ENCODE measurements at places on chromosomes 7 and 10. TPM values are rescaled to one million over a fixed set of nuclear protein-coding genes. Genes with fewer than 3 reads are reported as not detected.

Gene AQP1
- 6.7 TPM for total RNA-seq

Gene GPR141
- total RNA-seq: not detected

Gene SLC26A3
- 0.86 TPM for total RNA-seq

DNA sequence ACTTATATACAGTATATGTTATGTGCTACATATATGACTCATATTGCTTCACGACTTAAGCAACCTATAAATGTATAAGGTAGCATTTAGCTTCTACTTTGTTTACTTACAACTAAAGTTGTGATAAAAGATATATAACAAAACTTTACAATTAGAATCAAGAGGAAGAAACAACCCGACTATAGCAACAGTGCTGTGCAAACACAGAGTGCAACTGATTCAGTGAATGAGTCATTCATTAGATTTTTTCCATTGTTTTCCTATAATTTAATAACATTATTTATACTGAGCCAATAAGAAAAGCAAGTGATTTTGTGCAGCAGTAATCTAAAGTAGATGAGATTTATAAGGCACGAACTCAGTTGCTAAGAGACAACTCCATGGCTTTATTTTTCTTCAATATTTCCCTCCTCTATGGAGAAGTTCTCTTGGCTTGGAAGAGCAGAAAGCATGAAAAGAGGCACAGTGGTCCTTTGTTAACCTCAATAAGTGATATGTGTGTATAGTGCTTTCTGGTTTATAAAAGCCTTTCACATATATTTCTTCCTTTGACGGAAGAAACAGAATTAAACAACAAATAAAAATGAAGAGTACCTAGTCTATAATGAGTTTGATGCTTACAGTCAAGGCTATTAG is 19.8 kb downstream of the CEP41 start:
- no peaks in the 10 kb centered on the region for H3K36me3 ChIP-seq
- H3K27ac ChIP-seq: no peak overlapping the region
- no peak overlapping the region for H3K4me3 ChIP-seq

DNA sequence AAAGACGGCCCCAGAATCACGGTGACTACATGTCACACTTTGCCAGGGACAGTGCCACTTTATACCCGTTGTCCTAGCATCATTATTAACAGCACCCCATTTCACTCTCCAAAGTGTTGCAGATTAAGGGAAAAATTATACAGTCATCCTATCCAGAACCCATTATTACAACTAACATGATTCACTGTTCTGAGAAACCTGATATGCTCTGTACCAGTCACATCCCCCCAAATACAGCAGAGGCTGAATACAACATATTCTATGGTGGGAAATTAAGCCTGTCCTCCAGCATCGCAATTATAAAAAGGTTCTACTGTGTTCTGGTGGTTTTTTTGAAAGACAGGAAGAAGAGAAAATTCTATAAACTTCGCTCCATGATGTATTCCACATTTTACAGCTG is 162.1 kb downstream of the JAZF1 start:
- no peaks in the 10 kb centered on the region for H3K4me1 ChIP-seq
- peaks cover 30% of the 10 kb centered on the region for H3K27me3 ChIP-seq
- no peak for DNase-seq
- H3K27ac ChIP-seq: no peak overlapping the region

DNA sequence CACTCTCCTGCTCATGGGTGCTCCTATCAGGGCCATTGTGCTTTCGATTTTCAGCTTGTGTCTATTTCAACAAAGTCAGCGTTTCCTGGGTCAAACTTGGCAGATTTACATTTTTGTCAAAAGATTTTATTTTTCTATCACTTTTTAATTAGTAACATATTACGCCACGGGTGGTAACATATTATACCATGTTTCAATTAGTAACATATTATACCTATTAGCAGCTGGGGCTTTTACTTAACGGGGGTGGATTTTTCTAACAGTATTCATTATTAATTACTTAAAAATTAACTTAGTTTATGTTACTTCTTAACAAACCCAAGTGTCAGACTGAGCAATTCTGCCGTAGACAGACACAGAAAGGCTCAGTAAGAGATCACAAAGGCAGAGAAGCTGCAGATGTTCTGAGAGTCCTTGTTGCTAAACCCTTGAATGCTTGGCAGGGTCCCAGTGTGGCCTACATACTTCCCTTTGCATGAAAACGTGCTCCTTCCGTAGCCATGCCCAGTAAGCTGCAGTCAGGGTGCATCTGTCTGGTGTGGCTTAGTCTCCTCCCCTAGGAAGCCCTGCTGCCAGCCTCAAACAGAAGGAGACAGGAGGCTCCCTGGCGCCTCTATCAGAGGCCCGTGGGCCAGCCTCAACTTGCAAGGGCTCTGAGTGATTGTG is 263.1 kb upstream of the CXCL12 start:
- no peaks in the 10 kb centered on the region for H3K27me3 ChIP-seq
- no peak for DNase-seq
- no peaks in the 10 kb centered on the region for H3K4me1 ChIP-seq
- no peaks in the 10 kb centered on the region for H3K36me3 ChIP-seq

GRCh38 chr10:124595143-124595883 is 133.7 kb downstream of the LHPP start:
- no peak overlapping the region for H3K27ac ChIP-seq
- peaks cover 6% of the 10 kb centered on the region for H3K4me1 ChIP-seq
- no peaks in the 10 kb centered on the region for H3K36me3 ChIP-seq

DNA sequence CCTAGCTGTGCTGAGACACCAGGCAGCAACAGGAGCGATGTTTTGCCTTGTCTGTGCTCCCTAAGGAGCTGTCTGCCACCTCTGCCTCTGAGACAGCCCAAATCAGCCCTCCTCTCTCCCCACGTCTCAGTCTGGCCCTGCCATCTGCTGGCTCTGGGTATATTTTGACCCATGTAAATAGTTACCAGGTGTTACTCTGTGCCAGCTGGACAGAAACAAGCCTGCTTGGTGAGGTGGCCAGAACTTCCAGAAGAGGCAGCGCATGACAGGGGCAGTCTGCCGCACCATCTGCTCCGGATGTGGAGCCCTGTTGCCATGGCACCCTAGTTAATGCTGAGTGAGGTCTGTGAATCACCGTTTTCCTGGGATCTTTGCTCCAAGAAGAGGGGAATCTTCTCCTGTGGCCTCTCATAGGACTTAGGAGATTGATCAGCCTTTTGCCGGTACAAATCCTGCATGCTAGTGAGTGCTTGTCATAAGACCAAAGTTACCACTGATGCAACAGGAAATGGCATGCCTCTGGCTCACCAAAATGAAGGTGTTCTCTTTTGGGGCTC is 31.8 kb downstream of the GSTO2 start:
- H3K4me3 ChIP-seq: no peak overlapping the region
- no peak overlapping the region for H3K27ac ChIP-seq
- no peaks in the 10 kb centered on the region for H3K4me1 ChIP-seq
- DNase-seq: no peak
- no peaks in the 10 kb centered on the region for H3K36me3 ChIP-seq

- H3K27ac ChIP-seq: no peak overlapping the region
- no peak overlapping the region for H3K4me3 ChIP-seq
- no peaks in the 10 kb centered on the region for H3K36me3 ChIP-seq
- no peak for DNase-seq
- H3K27me3 ChIP-seq: no peaks in the 10 kb centered on the region
Observed at GRCh38 chr10:126169899-126170298, 218.4 kb downstream of the ADAM12 start.

GRCh38 chr10:123133541-123134342 is 2.0 kb upstream of the HMX3 start:
- no peak overlapping the region for H3K27ac ChIP-seq
- no peak overlapping the region for H3K4me3 ChIP-seq
- H3K27me3 ChIP-seq: 0 out of 2 replicates have a peak, but pooled peaks cover 10% of the 10 kb centered on the region

DNA sequence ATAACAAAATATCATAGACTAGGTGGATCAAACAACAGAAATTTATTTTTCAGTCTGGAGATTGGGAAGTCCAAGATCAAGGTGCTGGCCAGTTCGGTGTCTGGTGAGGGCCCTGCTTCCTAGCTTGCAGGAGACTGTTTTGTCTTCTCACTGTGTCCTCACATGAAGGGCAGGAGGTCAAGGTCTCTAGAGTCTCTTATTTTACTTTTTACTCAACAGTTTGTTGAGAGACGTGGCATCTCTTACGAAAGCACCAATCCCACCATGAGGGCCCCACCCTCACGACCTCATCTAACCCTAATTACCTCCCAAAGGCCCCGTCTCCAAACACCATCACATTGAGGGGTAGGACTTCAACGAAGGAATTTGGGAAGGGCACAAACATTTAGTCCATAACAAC is 41.2 kb upstream of the SORBS1 start:
- no peak overlapping the region for H3K27ac ChIP-seq
- H3K4me1 ChIP-seq: no peaks in the 10 kb centered on the region
- H3K36me3 ChIP-seq: peaks cover 21% of the 10 kb centered on the region

All from K562 (cell line).